Peyer's patch (tissue), 4 donors: ENCODE measurements at places on chromosomes 4 and X. TPM values are rescaled to one million over a fixed set of nuclear protein-coding genes. Genes with fewer than 3 reads are reported as not detected.

PDK3 gene
- total RNA-seq = 26.4 TPM

GLRB gene
- total RNA-seq = not detected

DNA sequence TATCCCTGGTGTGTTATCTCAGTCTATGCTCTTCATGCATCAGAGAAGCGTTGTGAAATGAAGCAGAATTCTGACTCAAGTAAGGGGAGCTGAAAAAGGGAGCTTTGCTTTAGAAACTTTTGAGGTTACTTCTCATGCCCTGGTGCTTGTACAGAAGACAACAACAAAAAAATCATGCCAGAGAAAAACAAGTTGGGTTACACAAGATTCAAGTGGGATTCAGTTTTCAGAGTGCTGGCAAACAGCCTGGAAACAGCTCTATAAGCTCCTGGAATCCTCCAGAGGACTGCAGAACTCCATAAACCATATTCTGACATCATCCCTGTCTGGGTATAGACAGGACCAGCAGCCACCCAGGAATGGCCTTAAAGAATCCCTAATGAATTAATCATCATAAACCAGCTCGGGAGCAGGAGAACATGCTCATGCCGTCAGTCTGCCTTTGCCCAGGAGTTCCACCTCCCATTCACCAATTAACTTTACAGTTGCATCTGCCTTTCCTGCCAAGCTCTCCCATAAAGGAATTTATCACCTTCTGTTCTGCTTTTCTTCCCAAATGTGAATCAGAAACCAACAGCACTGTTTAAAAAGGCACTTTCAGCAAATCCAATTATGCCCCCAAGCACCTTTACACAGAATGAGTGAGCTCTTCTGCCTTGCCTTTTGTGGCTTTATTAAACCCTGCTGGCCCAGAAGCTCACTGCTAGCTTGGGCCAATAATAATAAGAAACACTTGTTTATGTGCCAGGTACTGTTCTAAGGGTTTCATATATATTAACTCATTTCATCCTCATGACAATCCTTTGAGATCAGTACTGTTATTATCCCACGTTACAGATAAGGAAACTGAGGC is 54.5 kb upstream of the FBXW7 start:
- no peaks in the 10 kb centered on the region for H3K4me1 ChIP-seq
- no peak overlapping the region for H3K4me3 ChIP-seq
- H3K36me3 ChIP-seq = no peaks in the 10 kb centered on the region
- no peak overlapping the region for H3K27ac ChIP-seq
- no peak for DNase-seq

- no peak overlapping the region for H3K4me3 ChIP-seq
- no peaks in the 10 kb centered on the region for H3K4me1 ChIP-seq
- no peak overlapping the region for H3K27ac ChIP-seq
- H3K27me3 ChIP-seq = no peaks in the 10 kb centered on the region
Observed at GRCh38 chr4:165744370-165744769, 128.7 kb upstream of the TLL1 start.

DNA sequence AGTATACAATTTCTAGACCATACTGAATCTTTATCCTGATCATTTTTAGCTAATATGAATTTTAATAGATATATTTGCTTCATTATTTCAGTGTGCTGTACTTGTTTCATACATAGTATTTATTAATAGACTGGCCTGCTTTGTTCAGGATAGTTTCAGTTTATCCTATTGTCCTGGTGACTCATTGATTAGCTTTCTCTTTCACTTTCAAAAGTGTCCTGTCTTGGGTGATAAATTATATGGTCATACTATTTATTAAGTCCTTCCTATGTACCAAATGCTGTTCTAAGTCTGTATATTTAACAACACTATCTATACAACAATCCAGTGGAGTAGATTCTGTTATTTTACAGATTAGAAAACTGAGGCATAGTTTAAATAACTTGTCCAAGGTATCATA is 153.8 kb upstream of the RAPGEF2 start:
- H3K4me1 ChIP-seq = no peaks in the 10 kb centered on the region
- no peak overlapping the region for H3K27ac ChIP-seq
- no peak overlapping the region for H3K4me3 ChIP-seq
- H3K36me3 ChIP-seq = no peaks in the 10 kb centered on the region
- no peaks in the 10 kb centered on the region for H3K27me3 ChIP-seq

FRYL gene
- total RNA-seq = 234 TPM
